ENCODE measurements at places on chromosomes 6 and 20. TPM values are rescaled to one million over a fixed set of nuclear protein-coding genes. Genes with fewer than 3 reads are reported as not detected.

Gene RSPO3
- polyA plus RNA-seq, result 26.7 TPM

Gene GPR6
- polyA plus RNA-seq, result not detected

Gene AIG1
- polyA plus RNA-seq, result 118 TPM

Gene SMOC2
- polyA plus RNA-seq, result 20.5 TPM

Gene UNC5CL
- polyA plus RNA-seq, result 8.4 TPM

Gene TGM2
- polyA plus RNA-seq, result 31.8 TPM

Gene PI16
- 0.95 TPM for polyA plus RNA-seq

Gene FAXC
- 5.8 TPM for polyA plus RNA-seq

Gene BPI
- 0.32 TPM for polyA plus RNA-seq

Gene TEAD3
- 43.7 TPM for polyA plus RNA-seq

Gene WFDC9
- not detected for polyA plus RNA-seq

Gene BTBD3
- 88.5 TPM for polyA plus RNA-seq

Gene CFAP61
- polyA plus RNA-seq, result 2.8 TPM

Gene HAO1
- not detected for polyA plus RNA-seq

Gene NR2E1
- polyA plus RNA-seq, result not detected

Data from left kidney (tissue), 8 donors.